Fibroblast of skin of right biceps (primary cell): ENCODE measurements at places on chromosomes 6 and 20.

- DNase-seq: peak; percentile 34
These were observed 69.3 kb upstream of the IER3 start for GRCh38 chr6:30813631-30814145.

DNA sequence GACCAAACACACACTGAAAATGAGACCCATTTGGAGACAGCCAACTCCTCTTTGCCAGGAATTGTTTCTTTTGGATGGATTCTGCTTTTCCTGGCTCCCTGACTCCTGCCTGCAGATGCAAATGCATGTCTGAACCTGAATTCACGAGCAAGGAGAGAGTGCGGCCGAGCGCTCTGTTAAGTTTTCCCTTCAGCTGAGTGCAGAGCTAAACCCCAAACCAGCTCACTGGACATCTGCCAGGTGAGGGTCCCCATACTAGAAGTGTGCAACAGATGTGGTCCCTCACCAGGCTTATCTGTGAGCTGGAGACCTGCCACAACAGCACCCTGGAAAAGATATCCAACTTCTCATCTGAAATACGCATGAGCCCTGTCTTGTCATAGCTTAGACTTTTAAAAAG lies 59.0 kb downstream of the CD164 start:
- DNase-seq: no peak

GRCh38 chr20:32158943-32159660 lies 48.4 kb downstream of the PLAGL2 start:
- DNase-seq: no peak

- DNase-seq: no peak
These were observed 99.5 kb upstream of the ZFP64 start for GRCh38 chr20:52291109-52291508.

GRCh38 chr6:105898286-105898685 lies 187.8 kb upstream of the PRDM1 start:
- DNase-seq: peak; percentile 94

- DNase-seq: peak; percentile 28
These were observed 2.6 kb upstream of the IPCEF1 start for GRCh38 chr6:154359161-154359574.

- DNase-seq: peak; percentile 38
These were observed 46.0 kb upstream of the HINT3 start for GRCh38 chr6:125910527-125910926.

GRCh38 chr20:1595333-1595732 lies 24.5 kb downstream of the SIRPB1 start:
- DNase-seq: no peak

DNA sequence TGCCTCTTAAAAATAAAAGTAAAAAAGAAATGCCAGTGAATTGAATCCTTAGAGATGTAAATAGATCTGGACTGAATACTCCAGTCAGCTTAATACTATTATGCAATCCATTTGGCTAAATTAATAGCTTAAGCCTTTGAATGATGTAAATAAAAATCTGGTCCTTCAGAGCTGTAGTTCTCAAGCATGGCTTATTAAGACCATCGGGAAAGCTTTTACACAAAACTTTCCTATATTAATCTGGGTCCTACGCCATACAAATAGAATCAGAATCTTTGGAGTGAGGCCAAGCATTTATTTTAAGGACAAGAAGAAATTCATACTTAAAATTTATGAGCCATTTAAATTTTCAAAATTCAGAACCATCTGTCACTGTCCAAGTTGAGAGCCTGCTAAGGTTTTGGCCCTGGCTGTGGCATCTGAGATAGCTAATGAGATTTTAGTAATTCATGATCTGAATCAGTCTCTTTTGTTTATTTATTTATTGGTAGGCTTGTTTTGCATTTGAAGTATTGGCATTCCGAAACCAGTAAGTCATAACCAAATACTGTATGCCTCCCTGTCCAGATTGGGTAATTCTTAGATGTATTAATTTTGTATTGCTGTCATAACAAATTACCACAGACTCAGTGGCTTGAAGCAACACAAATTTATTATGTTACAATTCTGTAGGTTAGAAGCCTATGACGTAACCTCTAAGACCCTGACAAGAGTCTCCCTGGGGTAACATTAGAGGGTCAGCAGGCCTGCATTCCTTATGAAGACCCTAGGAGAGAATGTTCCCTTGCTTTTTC lies 228.1 kb upstream of the RAB32 start:
- no peak for DNase-seq

GRCh38 chr6:133637874-133638273 lies 251.0 kb upstream of the TCF21 start:
- DNase-seq: no peak

DNA sequence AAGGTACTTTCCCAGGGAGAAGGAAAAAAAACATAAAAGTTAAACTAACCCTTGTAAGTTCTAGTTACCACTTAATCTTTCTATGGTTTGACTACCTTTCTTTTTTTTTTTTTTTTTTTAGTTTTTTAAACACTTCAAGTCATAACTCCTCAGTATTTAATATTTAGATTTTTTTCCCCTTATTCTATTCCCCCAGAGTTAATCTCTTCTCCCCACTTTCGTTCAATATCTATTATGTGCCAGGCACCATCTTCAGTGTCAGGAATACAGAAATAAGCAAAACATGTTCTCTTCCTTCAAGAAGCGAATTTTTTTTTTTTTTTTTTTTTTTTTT lies 62.0 kb upstream of the LOC128125822 start:
- DNase-seq: no peak

DNA sequence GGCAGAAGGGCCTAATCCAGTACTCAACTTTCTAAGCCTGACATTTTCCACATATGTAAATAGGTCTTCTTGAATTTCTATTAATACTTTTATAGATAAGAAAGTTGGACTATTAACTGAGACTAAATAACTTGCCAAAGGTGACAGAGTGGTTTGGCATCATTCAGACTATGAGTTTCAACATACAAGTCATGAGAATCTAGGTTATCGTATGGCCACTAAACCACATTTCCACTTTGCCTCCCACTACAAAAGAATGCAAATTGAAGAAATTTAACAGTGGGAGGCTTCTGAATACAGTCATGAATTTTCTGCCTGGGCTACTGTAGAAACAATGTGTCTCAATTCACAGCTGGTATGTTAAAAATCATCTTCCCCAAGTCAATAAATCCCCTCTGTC lies 531.0 kb upstream of the AGPAT4 start:
- peak; percentile 24 for DNase-seq

GRCh38 chr20:31974951-31975487 lies 7.1 kb downstream of the XKR7 start:
- DNase-seq: no peak

DNA sequence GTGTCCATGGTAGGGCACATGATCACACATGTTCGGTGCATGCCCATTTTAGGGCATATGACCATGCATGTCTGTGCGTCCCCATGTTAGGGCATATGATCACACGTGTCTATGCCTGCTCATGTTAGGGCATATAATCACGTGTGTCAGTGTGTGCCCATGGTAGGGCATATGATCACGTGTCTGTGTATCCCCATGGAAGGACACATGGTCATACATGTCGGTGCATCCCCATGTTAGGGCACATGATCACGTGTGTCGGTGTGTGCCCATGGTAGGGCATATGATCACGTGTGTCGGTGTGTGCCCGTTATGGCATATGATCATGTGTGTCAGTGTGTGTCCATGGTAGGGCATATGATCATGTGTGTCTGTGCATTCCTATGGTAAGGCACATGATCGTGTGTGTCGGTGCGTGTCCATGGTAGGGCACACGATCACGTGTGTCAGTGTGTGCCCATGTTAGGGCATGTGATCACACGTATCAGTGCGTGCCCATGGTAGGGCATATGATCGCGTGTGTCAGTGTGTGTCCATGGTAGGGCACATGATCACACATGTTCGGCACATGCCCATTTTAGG lies 30.6 kb downstream of the YTHDF1 start:
- DNase-seq: no peak

GRCh38 chr20:24836661-24837299 lies 112.3 kb upstream of the CST7 start:
- no peak for DNase-seq

DNA sequence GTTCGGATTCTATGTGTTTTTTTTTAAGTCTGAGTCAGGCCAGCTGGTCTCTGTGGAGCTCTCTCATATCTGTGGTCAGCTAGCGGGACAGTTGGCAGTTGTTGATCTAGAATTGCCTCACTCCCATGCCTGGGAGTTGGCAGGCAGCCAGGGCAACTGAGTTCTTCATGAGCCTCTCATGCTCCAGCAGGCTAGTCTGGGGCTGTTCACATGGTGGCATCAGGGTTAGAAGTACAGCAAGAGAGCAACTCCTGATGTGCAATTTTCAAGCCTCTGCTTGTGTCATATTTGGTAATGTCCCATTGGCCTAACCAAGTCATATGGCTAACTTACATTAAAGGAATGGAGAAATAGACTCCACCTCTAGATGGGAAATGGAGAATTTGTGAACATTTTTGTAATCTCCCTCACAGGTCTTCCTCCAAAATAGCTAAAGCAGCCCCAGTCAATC lies 6.7 kb upstream of the IFT52 start:
- peak; percentile 87 for DNase-seq

GRCh38 chr6:77879527-77879926 lies 226.7 kb downstream of the MEI4 start:
- no peak for DNase-seq

- DNase-seq: no peak
These were observed 39.1 kb upstream of the E2F3 start for GRCh38 chr6:20362623-20363022.

DNA sequence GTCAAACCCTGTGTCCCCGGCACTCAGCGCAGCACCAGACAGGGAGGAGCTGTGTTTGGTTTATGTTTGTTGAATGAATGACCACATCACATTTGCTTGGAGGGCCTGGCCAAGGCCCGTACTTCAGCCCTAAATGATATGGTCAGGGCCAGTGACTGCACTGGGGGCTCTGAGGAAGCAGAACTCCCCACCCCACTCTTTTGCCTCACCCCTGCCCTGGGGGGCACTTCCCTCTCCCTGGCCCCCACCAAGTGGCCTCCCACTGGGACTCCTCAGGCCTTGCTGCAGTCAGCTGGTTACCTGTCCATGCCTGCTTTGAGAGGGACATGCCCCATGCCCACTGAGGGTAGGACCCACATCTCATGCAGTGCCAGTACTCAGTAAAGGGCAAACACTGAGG lies 2.9 kb downstream of the ADISSP start:
- DNase-seq: no peak

- peak; percentile 89 for DNase-seq
These were observed 229.1 kb upstream of the FLRT3 start for GRCh38 chr20:14566505-14566904.

DNA sequence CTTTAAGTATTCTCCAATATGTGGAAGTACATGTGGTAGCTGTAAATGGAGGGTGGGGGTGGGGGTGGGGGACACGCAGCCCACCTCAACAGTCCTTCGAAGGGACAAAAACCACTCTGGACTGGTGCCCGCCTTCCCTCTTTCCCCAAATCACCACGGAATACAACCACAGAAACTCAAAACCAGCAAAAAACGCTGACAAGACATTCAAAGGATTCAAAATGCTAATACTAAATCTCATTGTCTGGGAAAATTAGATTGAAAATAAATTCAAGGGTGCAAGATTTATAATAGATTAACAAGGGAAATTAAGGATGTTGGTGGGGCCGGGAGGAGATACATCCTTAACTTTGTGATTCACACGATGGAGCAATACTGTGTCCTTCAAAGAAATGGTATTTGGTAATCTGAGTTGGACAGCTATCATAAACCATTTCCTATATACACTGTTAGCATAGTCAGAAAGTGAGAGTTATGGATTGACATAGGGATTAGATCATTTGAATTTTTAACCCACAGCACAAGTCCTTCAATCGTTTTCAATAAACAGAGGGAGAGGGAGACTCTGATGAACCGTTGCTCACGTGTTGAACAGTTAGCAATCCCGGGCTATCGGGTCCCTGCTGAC lies 766 bp upstream of the TBC1D22B start:
- peak; percentile 23 for DNase-seq

- no peak for DNase-seq
These were observed 20.6 kb upstream of the EPB41L2 start for GRCh38 chr6:131083687-131084086.

DNA sequence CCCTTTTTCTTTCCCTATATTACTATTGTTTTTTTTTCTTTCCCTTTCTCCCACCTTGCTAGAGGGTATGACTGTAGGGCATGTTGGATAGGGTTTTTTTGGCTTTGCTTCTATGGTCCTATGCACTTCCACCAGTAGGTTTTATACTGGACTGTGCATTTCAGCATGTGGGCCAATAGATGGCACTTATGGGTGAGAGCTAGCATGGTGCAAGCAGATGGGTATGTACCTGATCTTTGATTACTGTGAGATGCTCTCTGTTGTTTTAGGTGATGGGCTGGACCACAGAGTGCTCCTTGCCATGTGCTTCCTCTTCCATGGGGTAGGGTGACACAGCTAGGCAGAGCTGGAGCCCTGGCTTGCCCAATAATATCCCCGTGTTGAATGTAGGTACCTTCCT lies 128.5 kb upstream of the CHD6 start:
- DNase-seq: no peak

- no peak for DNase-seq
These were observed 46.9 kb upstream of the LOC128125822 start for GRCh38 chr6:63525186-63525878.

DNA sequence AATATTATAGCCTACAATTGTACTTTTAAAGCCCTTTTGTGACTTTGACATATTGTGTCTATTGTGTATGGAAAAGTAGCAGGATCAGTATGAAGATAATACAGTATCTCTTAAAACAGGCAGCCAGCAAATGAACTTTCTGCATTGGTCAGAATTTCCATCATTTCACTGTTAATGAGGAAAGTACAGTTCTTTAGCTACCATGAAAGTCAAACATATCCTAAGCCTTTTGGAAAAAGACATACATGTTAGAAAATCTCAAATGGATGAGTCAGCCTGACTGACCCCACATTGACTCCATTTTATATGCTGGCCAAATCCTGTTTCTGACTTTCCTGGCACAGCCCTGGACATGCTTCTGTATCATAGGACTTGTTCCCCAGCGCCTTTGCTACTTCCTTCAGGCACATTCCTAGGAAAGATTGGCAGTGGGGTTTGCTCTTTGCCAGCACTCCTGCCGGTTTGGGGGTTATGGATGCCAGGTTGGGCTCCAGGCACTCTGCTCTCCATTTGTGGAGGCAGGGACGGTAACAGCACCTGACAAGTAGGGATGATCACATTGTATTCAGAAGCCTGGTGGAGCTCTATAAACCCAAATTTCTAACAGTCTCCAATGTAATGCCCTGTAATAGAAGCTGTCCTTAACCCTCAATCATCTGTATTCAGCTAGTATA lies 43.7 kb downstream of the TOP1 start:
- peak; percentile 87 for DNase-seq

- DNase-seq: no peak
These were observed 619.7 kb downstream of the HACE1 start for GRCh38 chr6:104239971-104240370.
